ENCODE measurements at places on chromosomes 12 and 14. TPM values are rescaled to one million over a fixed set of nuclear protein-coding genes. Genes with fewer than 3 reads are reported as not detected.

The TMTC2 gene
- total RNA-seq: 4.7 TPM

DNA sequence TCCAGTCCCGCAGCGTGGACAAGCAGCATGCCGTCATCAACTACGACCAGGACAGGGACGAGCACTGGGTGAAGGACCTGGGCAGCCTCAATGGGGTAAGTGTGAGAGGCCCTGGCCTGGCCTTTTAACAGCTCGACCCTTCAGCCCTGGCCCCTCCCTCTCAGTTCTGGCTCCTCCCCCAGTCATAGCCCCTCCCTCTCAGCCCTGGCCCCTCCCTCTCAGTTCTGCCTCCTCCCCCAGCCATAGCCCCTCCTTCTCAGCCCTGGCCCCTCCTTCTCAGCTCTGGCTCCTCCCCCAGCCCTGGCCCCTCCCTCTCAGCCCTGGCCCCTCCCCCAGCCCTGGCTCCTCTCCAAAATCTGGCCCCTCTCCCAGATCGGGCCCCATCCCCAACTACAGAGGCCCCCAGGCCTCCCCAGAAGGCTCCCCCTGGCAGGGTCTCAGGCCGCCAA is 11.2 kb downstream of the CEP170B start:
- peak; percentile 37 for DNase-seq
- H3K27me3 ChIP-seq: peaks cover 7% of the 10 kb centered on the region
- H3K4me3 ChIP-seq: no peak overlapping the region
- H3K4me1 ChIP-seq: peaks cover 6% of the 10 kb centered on the region
- H3K36me3 ChIP-seq: no peaks in the 10 kb centered on the region

The TPH2 gene
- total RNA-seq: not detected

The HCFC2 gene
- 11.0 TPM for total RNA-seq

- no peaks in the 10 kb centered on the region for H3K4me1 ChIP-seq
- H3K27ac ChIP-seq: no peak overlapping the region
- peaks cover 11% of the 10 kb centered on the region for H3K36me3 ChIP-seq
- no peak for DNase-seq
- no peaks in the 10 kb centered on the region for H3K27me3 ChIP-seq
- H3K4me3 ChIP-seq: no peak overlapping the region
Observed at GRCh38 chr14:76022991-76023390, 37.4 kb downstream of the IFT43 start.

- no peak overlapping the region for H3K4me3 ChIP-seq
- DNase-seq: no peak
- H3K27me3 ChIP-seq: no peaks in the 10 kb centered on the region
- H3K36me3 ChIP-seq: no peaks in the 10 kb centered on the region
Observed at GRCh38 chr12:75289753-75290152, 40.4 kb downstream of the CAPS2 start.

GRCh38 chr14:86442135-86442534 is 912.2 kb downstream of the FLRT2 start:
- no peak overlapping the region for H3K27ac ChIP-seq
- no peak overlapping the region for H3K4me3 ChIP-seq
- no peaks in the 10 kb centered on the region for H3K4me1 ChIP-seq
- H3K27me3 ChIP-seq: no peaks in the 10 kb centered on the region

DNA sequence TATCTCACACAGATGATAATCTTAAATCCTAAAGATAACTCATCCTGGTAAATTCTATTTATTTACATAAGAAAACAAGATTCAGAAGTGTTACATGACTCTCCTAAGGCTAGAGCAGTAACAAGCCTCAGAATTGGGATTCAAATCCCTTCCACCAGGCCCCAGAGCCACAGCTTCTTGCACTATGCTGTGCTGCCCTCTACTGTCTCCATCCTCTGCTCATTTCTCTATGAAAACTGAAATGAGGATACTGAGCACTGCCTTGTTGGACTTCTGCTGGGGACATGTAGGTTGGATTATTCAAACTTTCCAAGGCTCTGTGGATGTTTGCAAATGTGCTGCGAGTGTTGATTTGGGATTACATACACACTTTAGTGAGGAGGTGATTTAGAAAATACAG is 23.5 kb upstream of the C12orf50 start:
- H3K36me3 ChIP-seq: peaks cover 3% of the 10 kb centered on the region
- H3K27ac ChIP-seq: no peak overlapping the region
- no peaks in the 10 kb centered on the region for H3K4me1 ChIP-seq
- peak; percentile 22 for DNase-seq

DNA sequence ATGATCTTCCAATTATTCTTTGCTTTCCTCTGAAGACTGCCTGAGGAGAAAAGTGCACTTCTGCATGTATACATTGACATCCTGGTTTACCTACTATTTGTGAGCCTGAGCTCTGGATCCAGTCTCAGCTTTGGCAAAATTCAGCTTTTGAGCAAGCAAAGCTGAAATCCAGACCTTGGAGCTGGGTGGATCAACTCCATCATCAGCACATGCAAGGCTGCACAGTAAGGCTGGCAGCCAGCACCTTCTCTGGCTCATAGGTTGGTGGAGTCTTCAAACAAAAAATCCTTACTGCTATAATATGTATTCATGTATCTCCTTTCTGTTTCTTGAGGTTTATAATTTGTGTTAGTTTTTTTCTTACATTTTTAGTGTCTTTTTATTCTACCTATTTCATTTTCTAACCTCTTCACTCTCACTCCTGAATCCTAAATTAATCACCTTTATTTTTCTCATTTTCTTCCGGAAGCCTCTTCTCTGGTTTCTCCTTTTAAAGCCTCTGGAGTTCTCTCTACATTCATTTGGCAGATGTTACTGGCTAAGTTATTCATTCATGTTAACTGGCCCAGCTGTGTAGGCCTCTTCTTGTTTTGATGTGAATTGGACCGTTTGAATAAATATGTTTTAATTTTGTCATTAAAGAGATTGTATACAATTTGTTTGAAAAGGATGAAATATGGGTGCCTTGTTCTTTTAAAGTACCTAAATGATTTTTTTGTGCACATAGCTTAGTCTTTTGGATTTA is 224.8 kb downstream of the DACT1 start:
- no peak for DNase-seq
- no peak overlapping the region for H3K27ac ChIP-seq
- H3K4me1 ChIP-seq: no peaks in the 10 kb centered on the region
- no peaks in the 10 kb centered on the region for H3K27me3 ChIP-seq
- H3K4me3 ChIP-seq: no peak overlapping the region

The MON2 gene
- 41.6 TPM for total RNA-seq

- no peak overlapping the region for H3K4me3 ChIP-seq
- H3K27ac ChIP-seq: no peak overlapping the region
- no peaks in the 10 kb centered on the region for H3K27me3 ChIP-seq
- H3K4me1 ChIP-seq: no peaks in the 10 kb centered on the region
- no peak for DNase-seq
- no peaks in the 10 kb centered on the region for H3K36me3 ChIP-seq
Observed at GRCh38 chr12:131202592-131203378, 249.1 kb downstream of the ADGRD1 start.

The KRT77 gene
- not detected for total RNA-seq

DNA sequence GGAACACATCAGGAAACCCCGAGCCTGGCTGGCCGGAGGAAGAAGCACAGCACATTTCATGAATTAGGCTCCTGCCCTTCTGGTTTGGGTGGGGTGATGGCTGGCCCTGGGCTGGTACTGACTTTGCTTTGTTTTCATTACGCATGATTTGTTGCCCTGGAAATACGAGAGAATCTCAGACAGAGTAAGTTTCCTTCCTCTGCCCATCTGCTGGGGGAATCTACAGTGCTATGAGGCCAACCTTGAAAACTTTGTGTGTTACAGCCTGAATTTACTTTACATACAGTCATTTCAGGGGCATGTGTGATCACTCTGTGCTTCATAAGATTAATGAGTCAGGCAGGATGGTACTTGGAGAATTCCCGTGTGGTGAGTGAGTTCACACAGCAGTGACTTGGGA is 20.5 kb upstream of the SLC5A8 start:
- DNase-seq: no peak
- no peaks in the 10 kb centered on the region for H3K36me3 ChIP-seq
- H3K27me3 ChIP-seq: no peaks in the 10 kb centered on the region
- no peak overlapping the region for H3K27ac ChIP-seq

- H3K4me3 ChIP-seq: no peak overlapping the region
- DNase-seq: no peak
- H3K36me3 ChIP-seq: no peaks in the 10 kb centered on the region
- no peaks in the 10 kb centered on the region for H3K27me3 ChIP-seq
- H3K27ac ChIP-seq: no peak overlapping the region
- H3K4me1 ChIP-seq: no peaks in the 10 kb centered on the region
Observed at GRCh38 chr14:104290756-104291122, 152.4 kb downstream of the KIF26A start.

DNA sequence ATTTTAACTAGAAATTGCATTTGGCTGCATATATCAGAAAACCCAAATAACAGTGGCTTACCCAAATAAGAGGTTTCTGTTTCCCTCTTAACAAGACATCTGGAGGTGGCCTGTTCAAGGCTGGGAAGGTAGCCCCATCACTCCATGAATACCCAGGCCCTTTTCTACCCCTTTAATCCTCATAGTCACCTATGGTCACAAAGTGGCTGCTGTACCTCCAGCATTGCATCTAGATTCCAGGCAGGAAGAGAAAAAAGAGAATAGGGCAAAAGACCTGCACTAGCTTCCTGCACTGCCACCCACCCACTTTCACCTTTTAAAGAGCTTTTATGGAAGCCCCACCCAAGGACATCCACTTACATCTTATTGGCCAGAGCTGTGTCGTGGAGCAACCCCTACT is 124.0 kb upstream of the NCOR2 start:
- no peak overlapping the region for H3K27ac ChIP-seq
- H3K4me1 ChIP-seq: peaks cover 27% of the 10 kb centered on the region
- peaks cover 3% of the 10 kb centered on the region for H3K36me3 ChIP-seq
- H3K4me3 ChIP-seq: no peak overlapping the region
- peaks cover 23% of the 10 kb centered on the region for H3K27me3 ChIP-seq
- DNase-seq: no peak

- H3K4me1 ChIP-seq: peaks cover 4% of the 10 kb centered on the region
- no peaks in the 10 kb centered on the region for H3K27me3 ChIP-seq
- DNase-seq: no peak
- H3K36me3 ChIP-seq: no peaks in the 10 kb centered on the region
- H3K27ac ChIP-seq: no peak overlapping the region
Observed at GRCh38 chr12:131904346-131904745, 9.9 kb downstream of the ULK1 start.

The CEP170B gene
- total RNA-seq: 6.1 TPM

- H3K27ac ChIP-seq: no peak overlapping the region
- no peak overlapping the region for H3K4me3 ChIP-seq
- H3K36me3 ChIP-seq: no peaks in the 10 kb centered on the region
- no peak for DNase-seq
Observed at GRCh38 chr12:96879301-96879700, 27.8 kb upstream of the NEDD1 start.

DNA sequence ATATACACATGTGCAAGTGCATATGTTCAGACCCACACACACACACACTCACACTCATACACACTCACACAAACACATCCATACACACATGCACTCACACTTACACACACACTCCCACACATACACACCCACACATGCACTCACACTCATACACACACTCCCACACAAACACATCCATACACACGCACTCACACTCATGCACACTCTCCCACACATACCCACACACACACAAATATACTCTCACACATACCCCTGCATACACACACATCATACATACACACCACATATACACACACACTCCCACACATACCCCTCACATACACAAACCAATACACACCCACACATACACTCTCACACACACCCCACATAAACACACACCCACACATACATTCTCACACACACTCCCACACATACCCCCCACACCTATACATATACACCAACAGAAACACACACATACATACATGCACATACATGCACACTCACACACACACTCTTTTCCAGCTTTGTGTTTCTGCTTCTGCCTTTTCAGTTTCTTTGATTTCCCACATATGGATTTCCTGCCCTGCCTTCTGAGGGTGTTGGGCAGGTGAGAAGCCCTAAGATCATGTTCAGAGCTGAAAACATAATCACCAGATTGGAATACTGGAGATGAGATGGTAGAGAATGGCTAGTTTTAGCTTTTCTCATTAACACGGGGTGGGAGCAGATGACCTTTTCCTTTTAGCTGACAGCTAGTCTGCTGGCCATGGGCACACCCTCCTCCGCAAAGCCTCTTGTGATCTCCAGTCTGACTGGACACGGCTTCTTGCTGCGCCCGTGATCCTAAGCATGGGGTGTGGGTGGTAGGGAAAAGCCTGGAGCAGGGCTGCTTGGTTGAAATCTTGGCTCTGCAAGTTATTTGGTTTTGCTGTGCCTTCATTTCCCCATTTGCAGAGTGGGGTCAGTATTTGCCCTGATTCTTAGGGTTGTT is 214.0 kb downstream of the CHST11 start:
- H3K36me3 ChIP-seq: no peaks in the 10 kb centered on the region
- peak overlapping the region; percentile 94 for H3K27ac ChIP-seq
- peaks cover 57% of the 10 kb centered on the region for H3K4me1 ChIP-seq
- no peaks in the 10 kb centered on the region for H3K27me3 ChIP-seq
- peak overlapping the region; percentile 81 for H3K4me3 ChIP-seq
- DNase-seq: no peak

- no peak for DNase-seq
- H3K4me1 ChIP-seq: no peaks in the 10 kb centered on the region
- no peaks in the 10 kb centered on the region for H3K36me3 ChIP-seq
- H3K4me3 ChIP-seq: no peak overlapping the region
Observed at GRCh38 chr14:37709419-37710195, 114.2 kb downstream of the TTC6 start.
